Kidney tubule cell (primary cell): ENCODE measurements at places on chromosomes 3 and 15.

GRCh38 chr3:38313695-38314094 lies 31.6 kb downstream of the SLC22A14 start:
- no peak for DNase-seq

- no peak for DNase-seq
Measured at GRCh38 chr15:40287505-40287904, 4.6 kb upstream of the ANKRD63 start.

- DNase-seq = no peak
Measured at GRCh38 chr3:196749125-196749524, 9.5 kb downstream of the PAK2 start.

DNA sequence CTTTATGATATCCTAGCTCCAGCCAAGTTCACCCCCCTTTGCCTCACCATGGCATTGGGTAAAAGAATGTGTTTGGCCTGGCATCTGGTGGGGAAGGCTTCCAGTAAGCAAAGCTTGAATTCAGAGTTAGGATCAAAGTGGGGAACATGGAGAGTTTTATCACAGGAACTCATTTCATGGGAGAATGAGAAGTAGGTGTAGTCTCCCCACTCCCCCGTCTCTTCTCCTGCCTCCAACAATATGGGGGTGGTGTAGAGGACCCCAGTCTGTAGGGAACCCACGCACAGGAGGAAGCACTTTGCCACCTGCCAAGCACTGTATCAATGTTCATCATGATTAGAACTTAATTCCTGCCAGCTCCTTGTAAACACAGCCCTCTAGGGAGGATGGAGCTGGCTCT lies 200.5 kb downstream of the UACA start:
- no peak for DNase-seq

DNA sequence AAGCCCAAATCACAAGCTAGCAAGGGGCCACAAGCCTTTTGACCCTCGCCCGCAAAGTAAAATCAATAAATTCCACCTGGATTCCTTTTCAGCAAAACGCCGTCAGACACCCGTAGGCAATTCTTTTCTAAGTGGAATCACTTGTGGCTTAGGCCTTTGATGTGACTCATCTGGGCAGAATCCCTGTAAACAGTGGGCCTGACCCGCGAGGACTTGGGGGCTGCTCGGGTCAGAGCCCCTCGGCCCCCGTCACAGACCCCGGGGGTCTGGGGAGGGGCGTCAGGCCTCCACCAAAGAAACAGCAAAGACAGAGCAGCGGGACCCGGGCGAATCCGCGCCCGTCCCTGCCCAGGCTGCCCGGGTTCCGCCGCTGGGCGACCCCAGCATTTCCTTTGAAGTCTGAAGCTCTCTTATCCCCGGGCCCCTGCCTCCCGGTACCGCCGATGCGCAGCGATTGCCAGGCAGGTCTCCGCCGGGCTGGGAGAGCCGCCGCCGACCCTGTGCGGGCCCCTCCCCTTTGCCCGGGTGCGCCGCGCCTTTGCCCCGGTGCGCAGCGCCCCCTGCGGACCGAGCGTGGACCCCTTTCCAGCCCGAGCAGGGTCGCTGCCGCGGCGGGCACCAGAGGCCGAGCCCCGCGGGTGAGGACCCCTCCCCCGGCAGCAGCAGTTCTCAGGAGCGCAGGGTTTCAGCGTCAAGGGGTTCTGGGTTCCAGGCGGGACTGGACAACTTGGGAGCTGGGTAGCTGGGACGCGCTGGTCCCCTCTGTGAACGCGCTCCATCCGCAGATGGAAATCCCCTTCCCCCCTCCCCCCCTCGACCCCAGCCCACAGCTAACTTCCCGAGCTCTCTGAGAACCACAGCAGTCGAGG lies 178.3 kb downstream of the UACA start:
- peak; percentile 48 for DNase-seq

DNA sequence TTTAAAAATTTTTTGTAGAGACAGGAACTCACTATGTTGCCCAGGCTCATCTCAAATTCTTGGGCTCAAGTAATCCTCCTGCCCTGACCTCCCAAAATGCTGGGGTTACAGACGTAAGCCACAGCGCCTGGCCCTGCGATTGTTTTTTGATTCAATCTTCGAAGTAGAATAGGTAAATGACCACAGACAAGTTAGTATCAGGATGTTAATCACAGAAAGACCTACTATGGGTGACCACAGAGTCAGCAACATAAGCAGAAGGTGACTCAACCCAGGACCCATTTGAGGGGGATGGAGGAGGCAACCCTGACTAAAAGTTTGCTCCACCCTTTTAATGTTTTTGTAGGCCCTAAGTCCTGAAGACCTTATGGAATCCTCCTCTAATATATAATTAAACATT lies 10.0 kb upstream of the USP3 start:
- DNase-seq = no peak

DNA sequence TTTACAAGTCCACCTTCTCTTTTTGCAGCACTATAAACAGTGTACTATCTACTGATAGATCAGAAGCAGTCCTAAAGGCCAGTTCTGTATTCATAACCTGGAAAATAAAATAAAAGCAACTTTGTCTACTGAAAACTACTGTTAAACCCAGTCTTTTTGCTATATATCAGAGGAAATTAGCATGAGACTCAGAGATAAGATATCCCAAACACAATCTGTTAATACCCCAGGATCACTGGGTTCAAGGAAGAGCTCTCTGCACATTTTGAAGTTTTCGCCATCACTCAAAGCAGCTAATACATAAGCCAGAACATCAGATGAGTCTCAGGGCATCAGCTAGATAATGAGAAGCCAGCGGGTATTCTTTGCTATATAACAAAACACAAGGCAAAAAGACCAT lies 21.8 kb downstream of the OSBPL10 start:
- no peak for DNase-seq

DNA sequence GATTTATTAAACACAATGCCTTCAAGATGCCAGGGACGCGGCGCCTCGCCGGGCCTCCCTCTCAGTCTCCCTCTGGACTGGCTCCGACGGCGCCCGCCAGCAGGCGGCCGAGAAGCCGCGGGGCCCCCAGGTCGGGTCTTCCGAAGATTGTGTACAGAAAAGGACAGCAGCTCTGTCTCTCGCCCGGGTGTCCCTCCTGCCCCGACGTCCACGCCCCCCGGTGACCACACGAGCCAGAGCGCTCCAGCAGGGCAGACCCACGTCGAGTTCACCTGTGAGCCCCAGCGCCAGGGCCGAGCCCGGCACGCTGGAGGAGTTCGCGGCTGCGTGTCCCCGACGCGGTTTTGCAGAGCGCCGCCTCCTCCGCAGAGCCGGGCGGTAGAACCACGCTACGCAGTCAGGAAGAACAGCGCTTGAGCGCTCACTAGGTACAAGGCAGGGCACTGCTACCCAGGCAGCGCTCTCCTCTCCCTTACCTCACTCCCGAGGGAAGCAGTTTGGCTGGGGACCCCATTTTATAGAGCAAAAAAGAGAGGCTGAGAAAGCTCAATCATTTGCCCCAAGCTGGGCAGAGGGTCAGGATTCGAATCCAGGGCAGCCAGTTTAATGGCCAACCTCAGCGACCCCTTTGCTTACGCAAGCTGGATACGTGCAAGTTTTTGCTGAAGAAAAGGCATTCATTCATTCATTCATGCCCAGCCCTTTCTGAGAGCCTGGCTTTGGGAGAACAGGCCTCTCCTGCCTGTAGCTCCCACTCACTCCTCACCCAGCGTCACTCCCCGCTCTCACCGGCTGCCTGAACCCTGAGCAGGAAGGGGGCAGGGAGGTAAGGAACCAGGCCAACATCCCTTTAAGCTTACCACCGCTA lies 3.0 kb upstream of the TLE3 start:
- peak; percentile 39 for DNase-seq

DNA sequence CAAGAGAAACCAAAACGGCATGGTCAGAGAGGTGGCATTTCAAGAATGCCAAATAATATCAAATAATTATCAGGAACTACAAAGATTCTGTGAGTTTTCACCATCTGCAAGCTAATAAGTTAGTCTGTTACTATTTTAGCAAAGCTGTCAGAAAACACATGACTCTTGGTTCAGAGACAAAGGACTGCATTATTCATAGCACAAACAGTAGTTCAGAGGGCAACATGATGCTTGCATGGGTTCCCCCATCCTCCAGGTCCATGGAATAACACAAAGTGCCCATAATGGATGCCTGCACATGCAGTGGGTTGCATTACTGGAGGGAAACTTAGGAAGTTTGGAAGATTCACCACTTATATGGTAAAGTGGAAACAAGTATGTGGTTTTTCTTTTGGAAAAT lies 228.8 kb upstream of the ALCAM start:
- no peak for DNase-seq

DNA sequence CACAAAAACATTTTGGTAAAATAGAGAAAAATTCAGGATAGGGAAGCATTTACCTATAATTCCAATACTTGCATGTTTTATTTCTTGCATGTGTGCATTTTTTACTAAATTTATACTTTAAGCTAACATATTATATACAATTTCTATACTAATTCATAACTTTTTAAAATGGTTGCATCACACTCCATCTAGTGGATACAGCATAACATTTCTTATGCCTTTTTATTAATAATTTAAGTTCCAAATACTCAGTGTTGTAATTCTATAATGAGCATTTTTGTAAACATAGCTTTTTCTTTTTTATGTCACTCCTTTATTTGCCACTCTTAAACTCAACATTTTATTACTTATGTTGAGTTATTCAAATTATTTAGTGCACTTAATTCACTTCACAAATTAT lies 477.7 kb downstream of the ZBBX start:
- no peak for DNase-seq

- no peak for DNase-seq
Measured at GRCh38 chr3:118110211-118110610, 924.4 kb downstream of the IGSF11 start.

DNA sequence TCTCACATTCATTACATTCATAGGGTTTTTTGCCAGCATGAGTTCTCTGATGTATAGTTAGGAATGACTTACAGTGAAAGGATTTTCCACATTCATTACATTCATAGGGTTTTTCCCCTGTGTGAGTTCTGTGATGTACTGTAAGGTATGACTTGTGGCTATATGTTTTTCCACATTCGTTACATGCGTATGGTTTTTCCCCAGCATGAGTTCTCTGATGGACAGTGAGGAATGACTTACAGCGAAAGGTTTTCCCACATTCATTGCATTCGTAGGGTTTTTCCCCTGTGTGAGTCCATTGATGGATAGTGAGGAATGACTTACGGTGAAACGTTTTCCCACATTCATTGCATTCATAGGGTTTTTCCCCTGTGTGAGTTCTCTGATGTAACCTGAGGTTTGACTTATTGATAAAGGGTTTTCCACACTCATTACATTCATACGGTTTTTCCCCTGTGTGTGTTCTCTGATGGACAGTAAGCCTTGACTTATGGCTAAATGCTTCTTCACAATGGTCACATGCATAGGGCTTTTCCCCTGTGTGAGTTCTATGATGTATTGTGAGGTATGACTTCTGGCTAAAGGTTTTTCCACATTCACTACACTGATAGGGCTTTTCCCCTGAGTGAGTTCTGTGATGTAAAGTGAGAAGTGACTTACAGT lies 47.4 kb downstream of the ZNF717 start:
- DNase-seq = peak; percentile 8

DNA sequence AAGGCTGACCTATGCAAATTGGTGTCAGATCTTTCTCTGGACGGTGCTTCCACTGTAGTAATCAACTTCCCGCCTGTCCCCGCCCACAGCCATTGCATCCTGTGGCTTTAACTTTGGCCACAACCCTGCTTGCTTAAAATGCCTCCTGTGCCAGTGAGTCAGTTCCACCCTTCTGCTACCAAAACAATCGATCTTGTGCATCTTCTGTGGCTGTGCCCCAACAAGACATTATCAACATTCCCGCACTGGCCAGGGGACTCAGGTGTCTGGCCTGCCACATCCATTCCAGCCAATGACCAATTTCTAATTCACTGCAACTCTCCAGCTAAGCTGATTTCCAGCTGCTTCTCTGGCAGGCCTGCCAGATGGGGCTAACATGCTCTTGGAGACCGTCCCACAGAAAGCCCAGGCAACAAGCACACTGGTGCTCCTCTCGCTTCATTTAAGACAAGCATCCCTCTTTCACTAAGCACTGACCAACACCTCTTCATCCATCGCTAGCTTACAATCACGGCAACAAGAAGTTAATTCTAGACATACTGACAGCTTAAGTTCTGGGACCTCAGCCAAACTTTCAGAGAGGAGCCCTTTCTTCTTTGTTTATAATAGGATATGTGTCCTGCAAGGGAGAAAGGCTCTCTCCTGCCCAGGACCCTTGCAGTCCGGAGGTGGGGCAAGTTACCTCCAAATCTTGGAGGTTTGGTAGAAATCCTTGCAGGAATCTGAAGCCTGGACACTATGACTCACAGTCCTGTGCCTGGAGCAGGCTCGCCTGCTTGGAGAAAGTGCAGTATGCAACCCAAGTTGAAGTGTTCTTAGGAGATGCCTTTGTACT lies 6.7 kb downstream of the CA12 start:
- peak; percentile 63 for DNase-seq

DNA sequence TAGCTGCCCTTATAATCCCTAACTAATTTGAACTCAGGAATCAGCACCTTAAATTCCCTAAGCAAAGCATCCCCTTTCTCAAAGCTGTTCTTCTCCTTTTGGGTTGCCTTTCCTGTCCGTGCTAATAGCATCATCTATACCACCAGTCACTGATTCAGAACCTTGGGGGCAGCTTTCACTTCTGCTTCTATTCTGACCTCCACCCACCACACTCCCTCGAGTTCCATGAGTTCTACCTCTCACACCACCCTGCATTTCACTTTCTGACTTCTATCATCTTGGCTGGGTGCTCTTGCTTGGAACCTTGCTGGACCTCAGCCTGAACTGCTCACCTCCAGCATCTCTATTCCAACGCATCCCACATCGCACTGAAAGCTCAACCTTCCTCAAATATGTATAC lies 55.4 kb upstream of the KCNMB2 start:
- no peak for DNase-seq

DNA sequence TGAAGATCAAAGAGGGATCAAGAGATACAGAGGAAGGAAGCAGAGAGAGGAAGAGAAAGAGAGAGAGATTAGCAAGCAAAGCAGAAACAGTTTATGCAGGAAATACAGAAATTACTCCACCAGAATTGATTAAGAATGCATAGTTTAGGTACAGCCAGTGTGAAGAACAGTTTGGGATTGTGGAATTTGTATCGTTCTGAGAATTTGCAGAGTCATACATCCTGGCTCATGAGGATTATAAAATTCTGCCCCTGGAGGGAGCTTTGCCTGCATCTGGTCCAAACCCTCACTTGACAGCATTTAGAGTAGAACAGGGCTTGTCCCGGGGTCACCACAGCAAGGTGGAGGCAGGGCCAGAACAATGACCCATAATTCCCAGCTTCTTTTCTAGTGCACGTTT lies 44.1 kb downstream of the MASP1 start:
- DNase-seq = no peak

GRCh38 chr3:46491089-46492070 lies 6.4 kb upstream of the RTP3 start:
- DNase-seq = no peak

DNA sequence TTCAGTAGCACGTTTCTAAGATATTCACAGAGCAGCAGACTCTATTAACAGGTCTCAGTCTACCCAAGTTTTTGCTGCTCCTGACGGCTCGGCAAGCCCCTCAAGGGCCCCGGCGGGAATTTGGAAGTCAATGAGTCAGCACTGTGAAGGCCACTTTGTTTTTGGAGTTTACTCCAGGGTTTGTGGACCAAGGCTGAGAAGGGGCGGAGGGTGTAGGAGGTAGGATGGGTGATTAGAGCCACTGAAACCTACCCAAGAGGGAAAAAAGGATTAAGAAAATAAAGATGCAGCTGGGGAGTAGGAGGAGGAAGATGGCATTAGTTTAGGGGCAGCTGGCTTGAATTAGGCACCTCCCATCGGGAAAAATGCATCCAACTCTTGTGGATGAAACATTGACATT lies 87.6 kb downstream of the BDH1 start:
- DNase-seq = no peak

GRCh38 chr3:103057487-103057886 lies 622.7 kb downstream of the ZPLD1 start:
- no peak for DNase-seq
